HEK293T (cell line): ENCODE measurements at places on chromosomes 7 and 10.

DNA sequence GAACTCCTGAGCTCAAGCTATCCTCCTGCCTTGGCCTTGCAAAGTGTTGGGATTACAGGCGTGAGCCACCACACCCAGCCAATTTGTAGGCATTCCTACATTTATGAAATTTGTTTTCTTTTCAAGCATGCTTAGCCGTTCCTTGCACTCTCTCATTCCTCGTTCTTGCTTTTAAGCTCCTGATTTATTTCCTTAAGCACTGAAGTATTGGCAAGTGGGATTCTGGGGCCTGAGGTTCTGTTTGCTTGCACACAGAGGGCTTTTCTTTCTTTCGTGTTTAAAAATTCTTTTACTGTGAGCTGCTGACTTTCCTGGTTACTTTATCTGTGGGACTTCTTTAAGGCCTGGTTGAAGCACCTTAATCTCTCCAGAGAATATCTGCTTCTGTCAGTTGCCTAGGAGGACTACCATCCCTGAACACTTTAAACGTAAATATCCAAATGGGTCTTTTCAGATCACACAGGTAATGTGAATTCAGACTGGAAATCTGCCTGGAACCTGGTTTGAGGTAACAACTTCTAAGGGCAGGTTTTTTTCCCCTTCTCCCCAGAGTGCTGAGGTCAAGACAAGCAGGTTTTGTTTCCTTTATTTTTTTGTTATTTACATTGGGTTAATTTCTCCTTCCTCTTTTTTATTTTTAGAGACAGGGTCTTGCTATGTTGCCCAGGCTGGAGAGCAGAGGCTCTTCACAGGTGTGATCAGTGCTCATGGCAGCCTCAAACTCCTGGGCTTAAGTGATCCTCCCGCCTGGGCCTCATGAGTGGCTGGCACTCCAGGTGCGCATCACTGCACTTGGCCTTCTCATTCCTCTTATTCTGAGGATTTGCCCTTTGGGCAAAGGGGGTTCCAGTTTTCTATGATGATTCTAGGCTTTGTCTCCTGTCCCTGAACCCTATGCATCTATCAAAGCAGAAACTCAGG lies 102.9 kb downstream of the PFKFB3 start:
- no peak for DNase-seq

- no peak for DNase-seq
Measured at GRCh38 chr10:34907743-34908430, 92.8 kb upstream of the PARD3 start.

- DNase-seq = no peak
Measured at GRCh38 chr10:18133046-18133445, 7.2 kb upstream of the CACNB2 start.

DNA sequence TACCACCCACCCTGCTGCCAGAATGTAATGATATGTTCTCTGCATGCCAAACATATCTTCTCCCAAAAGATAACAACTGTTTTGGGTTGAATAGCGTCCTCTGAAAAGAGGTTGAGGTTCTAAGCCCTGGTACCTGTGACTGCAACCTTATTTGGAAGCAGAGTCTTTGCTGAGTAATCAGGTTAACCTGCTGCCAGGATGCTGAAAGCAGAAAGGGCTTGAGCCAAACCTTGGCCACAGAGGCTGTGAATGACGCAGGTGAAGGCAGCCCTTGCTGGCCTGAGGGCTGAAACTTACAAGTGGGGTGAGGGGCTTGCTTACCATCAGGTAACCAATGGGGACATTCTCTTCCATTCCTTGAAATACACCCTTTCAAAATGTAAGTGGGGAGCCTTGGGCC lies 151.8 kb upstream of the RHEB start:
- no peak for DNase-seq

- no peak for DNase-seq
Measured at GRCh38 chr7:43850348-43851116, 18.8 kb downstream of the MRPS24 start.

DNA sequence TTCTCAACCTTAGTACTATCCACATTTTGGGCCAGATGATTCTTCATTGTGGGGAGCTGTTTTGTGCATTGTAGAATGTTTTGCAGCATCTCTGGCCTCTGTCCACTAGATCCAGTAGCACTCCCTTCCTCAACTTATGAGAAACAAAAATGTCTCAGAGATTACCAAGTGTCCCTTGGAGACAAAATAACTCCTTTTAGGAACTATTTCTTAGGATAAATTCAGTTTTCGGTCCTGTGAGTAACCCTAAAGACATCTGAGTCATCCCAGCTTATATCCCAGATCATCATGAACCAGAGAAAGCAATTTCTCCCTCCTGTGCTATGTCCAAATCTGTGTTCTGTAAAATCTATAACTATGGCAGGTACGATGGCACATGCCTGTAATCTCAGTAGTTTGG lies 266.6 kb upstream of the PHYHIPL start:
- no peak for DNase-seq

DNA sequence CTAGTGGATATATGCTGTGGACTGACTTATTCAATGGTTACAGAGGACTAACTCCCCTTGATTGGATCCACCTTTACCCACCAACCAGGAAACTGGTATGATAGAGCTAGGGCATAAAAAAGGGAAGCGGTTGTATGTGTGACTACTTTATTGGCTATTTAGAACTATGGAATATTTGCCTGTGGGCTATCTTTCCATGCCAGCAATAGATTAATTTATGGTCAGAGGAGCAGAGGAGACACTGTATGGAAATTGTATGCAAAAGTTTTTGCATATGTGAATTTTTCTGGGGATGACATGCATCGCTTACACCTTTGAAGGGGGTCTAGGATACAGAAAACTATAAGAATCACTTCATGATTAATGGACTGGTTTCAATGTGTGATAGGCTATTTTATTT lies 105.7 kb downstream of the LHFPL3 start:
- DNase-seq = no peak

DNA sequence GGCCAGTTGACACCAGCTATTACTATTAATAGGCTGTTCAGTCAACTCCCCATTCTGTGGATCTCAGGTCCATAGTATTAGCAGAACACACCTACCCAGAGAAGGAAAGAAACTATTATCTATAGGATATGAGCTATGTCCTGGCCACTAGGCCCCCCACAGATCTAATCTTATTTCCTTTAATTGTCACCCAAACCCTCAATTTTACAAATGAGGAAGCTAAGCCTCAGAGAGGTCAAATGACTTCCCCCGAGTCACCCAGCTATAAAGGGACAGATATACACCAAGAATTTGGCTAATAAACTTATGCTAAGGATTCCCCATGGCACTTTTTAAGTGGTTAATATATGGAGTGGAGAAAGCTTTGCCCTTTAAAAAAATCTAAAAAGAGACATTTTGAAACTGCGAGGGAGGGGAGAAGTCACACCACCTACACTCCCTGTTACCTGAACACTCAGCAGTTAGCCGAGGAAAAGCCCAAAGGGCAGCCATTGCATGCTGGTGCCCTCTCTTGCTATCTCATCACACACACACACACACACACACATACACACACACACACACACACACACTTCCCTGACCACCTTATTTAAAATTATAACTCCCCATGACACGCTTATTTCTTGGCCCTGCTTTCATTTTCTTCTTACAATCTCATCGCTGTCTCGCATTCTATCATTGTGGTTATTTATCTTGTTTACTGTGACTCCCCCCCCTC lies 157.0 kb upstream of the ADO start:
- no peak for DNase-seq

DNA sequence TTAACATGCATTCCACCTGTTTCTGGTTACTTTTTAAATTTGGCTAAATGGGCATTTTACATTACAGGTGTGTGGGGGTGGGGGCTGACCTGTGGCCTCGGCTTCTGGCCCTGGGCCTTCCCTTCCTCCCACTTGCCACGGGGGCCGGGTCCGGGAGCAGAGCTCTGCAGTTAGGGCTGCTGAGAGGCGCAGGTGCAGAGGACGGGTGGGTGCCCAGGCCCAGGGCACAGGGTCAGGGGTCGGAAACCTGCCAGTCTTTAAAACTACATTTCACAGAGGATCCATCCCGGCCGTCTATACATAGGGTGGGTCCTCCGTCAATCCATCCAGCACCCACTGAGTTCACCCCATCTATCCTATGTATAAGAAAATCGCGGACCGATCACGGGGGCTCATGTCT lies 106.5 kb upstream of the INSIG1 start:
- no peak for DNase-seq

- DNase-seq = no peak
Measured at GRCh38 chr7:29495653-29496052, 68.0 kb upstream of the PRR15 start.

GRCh38 chr10:35136263-35136815 lies 9.7 kb downstream of the CREM start:
- DNase-seq = no peak

DNA sequence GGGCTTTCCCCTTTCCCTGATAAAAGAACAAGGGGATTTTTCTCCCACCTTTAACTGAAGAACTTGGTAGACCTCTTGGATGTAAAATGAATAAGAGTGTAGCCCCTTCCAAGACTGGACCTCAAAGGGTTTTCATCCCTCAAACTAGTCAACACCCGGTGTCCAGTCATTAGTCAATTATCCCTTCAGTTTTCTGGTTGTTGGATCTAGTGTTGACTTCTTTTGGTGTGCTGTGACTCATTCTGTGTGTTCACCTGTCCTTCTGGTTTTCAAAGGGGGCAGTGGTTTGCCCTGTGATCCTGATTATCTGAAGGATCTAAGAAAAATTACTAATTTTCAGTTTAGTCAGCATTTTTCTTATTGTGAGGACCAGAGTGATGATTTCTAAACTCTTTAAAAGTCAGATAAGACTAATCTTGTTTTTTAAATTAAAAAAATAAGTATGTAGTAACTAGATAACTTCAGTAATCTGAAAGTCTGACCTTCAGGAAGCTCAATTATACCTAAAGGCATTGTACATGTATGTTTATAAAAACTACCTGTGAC lies 583.5 kb downstream of the CNTNAP2 start:
- no peak for DNase-seq

DNA sequence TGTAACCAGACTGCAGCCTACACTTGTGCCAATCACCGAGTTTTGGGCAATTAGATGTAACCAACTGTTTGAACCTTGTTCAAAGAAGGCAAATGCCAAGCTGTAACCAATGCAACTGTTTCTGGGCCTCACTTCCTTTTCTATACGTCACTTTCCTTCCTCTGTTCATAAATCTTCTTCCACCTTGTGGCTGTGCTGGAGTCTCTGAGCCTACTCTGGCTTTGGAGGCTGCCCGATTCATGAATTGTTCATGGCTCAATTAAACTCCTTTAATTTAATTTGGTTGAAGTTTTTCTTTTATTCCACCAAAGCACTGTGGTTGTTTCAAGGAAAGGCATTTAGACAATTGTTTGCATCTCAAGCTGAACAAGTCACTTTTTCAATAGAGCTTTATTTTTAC lies 43.5 kb upstream of the UCN3 start:
- DNase-seq = no peak

DNA sequence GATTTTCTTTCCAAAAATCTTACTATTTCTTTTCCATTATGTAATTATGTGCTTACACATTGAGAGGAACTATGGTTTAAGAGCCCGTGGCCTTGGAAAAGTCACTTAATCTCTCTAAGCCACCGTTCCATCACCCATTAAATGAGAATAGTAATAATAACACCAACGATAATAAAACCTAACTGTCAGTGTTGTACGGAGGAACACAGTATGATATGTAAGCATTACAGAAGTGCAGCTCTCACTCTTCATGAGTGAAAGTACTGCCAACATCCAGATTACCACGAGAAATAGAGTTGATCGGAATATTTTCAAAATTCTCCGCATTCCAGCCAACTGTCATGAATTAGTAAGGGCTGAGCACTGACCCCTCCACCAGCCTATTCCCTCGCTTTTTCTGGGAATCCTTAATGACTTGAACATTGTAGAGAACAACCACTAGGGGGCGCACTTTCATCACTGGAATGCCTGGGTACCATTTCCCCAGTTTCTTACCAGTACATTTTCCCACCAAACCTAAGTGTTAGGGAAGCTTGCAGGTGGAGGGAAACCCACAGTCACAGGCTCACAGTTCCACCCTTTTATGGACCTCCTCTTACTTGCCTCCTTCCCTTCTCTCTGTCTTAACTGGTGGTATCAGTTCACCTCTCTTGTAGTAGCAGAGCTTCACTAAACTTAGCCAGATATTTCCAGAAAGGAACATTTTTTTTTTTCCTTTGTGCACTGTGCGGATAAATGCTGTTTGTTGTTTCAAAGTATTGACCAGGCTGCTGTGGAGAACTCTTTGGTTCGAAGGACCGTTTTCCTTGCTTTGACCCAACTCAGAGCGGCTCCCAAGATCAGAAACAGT lies 27.8 kb downstream of the NKX2-3 start:
- DNase-seq = peak; percentile 84

DNA sequence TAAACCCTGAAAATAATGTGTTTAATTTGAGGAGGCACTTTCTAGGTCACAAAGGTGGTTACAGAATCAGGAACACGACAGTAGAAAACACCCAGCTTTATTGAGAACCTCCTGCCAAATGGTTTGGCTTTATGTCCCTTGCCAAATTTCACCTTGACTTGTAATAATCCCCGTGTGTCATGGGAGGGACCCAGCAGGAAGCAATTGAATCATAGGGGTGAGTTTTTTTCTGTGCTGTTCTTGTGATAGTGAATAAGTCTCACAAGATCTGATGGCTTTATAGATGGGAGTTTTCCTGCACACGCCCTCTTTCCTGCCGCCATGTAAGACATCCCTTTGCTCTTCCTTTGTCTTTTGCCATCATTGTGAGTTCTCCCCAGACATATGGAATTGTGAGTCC lies 193.8 kb upstream of the KLF6 start:
- no peak for DNase-seq

- no peak for DNase-seq
Measured at GRCh38 chr7:148700661-148701064, 2.0 kb downstream of the CUL1 start.

- no peak for DNase-seq
Measured at GRCh38 chr7:114627231-114627630, 212.6 kb downstream of the FOXP2 start.
